LNCaP clone FGC (cell line): ENCODE measurements at places on chromosomes 5 and 9.

DNA sequence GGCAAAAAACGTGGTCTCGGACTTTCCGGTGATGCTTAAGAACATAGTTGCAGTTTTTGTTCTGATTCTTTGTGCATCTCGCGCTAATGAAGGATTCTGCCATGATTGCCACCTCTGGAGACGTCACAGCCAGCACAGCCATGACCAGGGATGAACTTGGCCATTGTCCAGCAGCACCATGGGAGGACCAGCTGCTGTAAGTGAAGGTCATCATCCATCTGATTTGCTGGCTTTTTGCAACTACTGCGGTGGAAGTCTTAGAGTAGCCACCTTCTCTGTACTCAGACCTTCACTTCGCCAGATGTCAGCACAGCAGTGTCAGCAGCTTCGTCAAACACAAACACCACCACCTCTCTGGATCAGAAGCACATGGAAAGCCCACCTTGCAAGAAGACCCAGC is 45.7 kb downstream of the NSUN2 start:
- no peak for DNase-seq

DNA sequence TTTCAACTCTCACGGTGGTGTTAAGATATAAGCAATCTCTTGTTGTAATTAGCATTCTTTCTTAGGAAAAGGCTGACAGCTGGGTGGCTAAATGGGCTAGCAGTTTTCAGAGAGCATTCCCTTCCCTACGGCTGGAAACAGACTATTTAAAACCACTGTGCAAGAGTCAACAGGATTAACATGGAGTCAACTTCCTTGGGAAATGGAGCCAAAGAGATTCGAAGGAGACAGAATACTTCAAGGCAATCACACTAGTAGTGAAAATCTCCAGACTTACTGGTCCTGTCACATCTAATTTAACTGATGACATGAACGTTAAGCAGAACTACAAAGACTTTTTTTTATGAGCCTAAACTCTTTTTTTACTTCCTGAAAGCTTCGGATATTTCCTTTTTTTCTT is 453.3 kb upstream of the ITGA1 start:
- DNase-seq: no peak

GRCh38 chr5:135313405-135313804 is 85.6 kb downstream of the MACROH2A1 start:
- DNase-seq: no peak

GRCh38 chr9:21413624-21414023 is 4.7 kb downstream of the IFNA8 start:
- DNase-seq: no peak

GRCh38 chr5:177973066-177973635 is 22.9 kb downstream of the PROP1 start:
- no peak for DNase-seq

DNA sequence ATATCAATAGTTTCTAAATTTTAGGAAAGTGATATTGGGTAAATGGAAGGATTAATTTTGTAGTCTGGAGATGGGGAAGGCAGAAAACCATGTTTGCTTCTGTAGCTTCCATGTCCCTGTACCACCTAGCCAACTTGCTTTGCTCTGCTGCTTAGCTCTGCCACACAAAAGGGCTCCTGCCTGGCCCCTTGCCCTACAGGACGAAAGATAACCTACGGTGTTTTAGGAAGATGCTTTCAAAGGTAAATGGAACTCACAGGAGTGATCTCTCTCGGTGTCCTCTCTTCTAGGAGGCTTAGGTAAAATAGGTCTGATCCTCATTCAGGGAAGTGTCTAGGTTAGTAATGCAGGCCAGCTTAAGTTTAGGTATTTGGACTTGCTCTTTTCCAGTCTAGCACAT is 37.8 kb upstream of the DMXL1 start:
- DNase-seq: no peak

GRCh38 chr9:77907585-77907984 is 124.0 kb downstream of the GNAQ start:
- DNase-seq: no peak
